ENCODE measurements at places on chromosomes 1 and 21. TPM values are rescaled to one million over a fixed set of nuclear protein-coding genes. Genes with fewer than 3 reads are reported as not detected.

GUCA2A gene
- not detected for total RNA-seq

BARHL2 gene
- 6.3 TPM for total RNA-seq

VASH2 gene
- 30.9 TPM for total RNA-seq

AJAP1 gene
- 5.8 TPM for total RNA-seq

AMY1C gene
- 0.81 TPM for total RNA-seq

DNA sequence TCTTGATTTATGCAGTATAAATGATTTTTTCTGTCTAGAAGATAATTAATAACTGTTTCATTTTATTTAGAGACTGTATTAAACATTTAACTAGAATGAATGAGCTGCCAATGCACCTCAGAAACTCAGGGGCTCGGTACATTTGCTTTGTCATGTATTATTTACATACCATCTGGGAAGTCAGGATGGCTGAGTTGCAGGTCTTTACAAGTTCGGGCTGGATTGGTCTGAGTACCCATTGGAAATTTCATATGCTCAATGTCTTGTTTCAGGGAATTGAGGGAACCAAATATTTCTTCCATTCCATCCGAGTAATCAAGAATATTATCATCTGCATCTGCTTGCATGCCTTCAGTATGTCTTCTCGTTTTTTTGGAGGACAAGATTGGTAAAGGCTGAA lies 221.7 kb downstream of the COL11A1 start:
- no peak for DNase-seq

GRCh38 chr1:237695878-237696277 lies 194.8 kb downstream of the ZP4 start:
- DNase-seq: no peak

DNA sequence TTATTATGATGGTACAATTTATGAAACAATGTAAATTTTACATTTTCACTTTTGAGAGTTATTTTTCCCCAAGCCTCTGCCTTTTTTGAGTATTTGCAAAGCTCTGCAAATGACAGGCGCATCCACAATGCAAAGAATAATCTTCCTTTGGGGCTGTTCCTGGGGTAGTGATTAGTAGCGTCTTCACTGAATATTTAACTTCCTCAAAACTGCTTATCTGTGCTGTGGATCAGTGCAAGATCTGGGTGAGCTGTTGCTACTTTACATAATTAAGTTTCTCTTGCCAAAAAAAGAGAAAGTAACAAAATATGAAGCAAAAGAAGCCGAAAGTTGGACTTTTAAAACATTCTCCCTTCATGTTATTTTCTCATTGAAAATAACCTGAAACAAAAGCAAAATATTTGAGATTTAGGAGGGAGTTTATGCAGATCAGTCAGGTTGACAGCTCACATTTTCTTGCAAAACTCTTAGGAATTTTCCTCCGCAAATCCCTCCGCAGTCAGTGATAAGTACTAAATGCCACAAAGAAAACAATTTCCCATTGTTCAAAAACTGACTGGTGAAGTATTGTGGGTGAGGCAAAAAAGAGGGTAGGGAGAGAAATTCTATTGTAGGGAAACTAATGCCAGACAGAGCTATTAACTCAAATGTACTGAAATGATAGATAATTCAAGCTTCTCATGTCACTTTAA lies 276.4 kb upstream of the B3GALT2 start:
- no peak for DNase-seq

DNA sequence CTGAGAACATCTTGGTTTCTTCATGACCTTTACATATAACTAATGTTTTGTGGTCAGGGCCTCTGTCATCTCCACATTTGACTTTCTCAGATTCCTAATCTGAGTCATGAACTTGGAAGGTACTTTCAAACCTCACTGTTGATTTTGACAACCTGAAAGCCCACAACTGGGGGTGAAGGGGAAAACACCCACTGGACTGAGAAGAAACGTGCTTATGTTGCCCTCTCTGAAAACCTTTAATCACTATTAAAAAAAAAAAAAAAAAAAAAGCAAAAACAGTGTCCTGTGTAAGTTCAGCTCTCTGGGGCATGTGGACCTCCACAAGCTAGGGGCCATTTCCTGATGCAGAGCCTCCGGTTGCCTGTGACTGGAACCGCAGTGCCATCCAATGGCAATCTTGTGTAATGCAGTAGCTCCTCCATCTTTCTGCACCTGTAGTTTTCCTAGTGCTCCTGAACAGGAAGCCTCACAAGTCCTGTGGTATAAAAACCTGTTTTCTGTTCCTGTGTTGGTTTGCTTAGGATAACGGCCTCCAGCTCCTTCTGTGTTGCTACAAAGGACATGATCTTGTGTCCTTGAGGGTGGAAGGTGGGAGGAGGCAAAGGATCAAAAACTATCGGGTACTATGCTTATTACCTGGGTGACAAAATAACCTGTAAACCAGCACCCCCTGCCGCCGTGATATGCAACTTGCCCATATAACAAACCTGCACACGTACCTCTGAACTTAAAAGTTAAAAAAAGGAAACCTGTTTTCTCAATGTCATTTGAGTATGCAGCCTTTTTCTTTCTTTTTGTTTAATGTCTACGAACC lies 124.5 kb downstream of the ZNF648 start:
- peak; percentile 79 for DNase-seq

GRCh38 chr1:29581256-29581655 lies 344.9 kb downstream of the PTPRU start:
- no peak for DNase-seq

- no peak for DNase-seq
Measured at GRCh38 chr1:20507248-20507563, 745 bp downstream of the MUL1 start.

DNA sequence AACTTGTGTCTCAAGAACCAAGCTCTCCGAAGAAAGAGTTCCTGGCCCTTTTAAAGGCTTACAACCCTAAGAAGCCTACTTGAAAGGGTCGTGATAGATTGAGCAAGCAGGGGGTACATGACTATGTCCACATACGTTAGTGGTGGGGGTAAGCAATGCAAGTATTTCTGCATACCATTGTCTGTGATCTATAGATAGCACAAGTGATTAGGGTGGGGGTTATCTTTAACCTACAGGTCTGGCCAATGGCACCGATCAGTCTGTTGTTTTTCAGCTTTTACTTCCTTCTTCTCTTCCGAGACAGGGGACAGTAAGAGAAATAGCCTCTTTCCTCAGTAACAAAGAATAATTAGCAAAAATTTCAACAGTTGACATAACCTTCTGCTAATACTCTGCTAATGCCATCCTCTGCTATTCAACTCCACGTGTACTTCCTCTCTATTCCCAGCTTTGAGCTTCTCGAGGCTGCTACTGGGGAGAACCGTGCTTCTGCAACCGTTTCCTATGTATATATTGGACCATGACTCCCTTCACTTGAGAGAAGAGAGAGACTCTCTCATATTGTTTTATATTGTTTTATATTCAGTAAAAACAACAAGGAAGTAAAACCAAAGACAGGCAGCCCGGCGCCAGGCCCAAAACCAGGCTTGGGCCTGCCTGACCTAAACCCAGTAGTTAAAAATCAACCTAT lies 727.7 kb upstream of the NCAM2 start:
- no peak for DNase-seq

DNA sequence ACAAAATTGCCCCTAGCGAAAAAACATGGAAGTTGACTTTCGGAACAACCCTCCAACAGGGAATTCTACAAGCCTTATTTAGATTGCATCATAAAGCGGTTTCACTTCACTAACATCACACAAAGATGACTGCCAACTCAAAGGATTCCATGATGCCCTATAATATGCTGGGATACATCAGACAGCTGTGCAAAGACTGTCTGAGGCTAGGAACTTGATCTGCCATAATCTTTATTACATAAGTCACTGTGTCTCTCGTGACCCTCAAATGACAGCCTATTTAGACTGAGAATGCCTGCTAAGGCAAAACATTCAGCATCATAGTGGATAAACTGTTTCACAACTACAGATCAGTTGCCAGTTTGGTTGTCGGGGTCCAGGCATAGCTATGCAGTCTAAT lies 23.8 kb downstream of the FH start:
- no peak for DNase-seq

GRCh38 chr1:227120826-227121225 lies 180.7 kb downstream of the COQ8A start:
- no peak for DNase-seq

DNA sequence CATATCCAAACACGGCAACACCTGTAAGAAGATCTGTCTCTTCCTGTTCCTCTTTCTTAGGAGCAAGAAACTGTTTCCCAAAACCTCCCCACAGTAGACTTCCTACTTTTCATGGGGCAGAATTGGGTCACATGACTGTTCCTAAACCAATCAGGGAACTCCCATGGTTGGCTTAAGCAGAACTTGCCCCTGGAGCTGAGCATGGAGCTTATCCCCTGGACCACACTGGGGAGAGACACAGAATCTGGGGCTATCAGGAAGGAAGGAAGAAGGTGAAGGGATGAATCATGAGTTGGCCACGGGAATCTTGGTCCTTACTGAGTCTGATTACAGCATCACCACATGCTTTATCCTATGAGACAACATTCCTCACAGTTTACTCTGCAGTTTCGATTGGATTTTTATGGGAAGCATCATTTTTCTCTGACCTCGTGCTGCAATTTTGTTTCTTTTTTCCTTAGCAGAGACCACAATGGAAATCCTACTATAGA lies 81.8 kb downstream of the CDC7 start:
- peak; percentile 56 for DNase-seq

DNA sequence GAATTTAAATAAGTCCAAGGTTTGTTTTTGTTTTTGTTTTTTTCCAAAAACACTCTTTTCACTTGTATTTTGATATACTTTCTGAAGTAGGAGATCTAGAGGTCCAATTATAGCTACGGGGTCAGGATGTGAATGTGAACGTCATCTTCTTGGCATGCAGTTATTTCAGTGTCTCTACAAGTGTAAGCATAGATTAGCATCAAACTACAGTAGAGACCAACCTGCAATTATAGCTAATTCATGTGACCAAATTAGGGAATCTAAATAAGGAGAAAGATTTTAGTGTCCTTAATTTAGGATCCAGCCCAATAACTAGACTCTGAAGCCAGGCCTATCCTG lies 107.3 kb upstream of the PALMD start:
- DNase-seq: no peak

GRCh38 chr1:175873290-175873935 lies 130.0 kb upstream of the TNR start:
- DNase-seq: no peak

DNA sequence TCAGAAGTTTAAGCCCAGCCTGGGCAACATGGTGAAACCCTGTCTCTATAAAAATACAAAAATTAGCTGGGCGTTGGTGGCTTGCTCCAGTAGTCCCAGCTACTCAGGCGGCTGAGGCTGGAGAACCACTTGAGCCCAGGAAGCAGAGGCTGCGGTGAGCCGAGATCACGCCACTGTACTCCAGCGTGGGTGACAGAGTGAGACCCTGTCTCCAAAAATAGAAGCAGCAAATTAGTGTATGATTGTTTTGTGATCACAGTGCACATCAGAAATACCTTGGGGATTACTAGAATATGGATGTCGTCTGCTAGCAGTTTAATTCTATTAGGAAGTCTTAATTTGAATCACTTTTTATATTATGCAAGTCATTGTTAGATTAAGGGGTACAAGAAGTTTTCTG lies 59.0 kb downstream of the ZBTB17 start:
- DNase-seq: no peak

DNA sequence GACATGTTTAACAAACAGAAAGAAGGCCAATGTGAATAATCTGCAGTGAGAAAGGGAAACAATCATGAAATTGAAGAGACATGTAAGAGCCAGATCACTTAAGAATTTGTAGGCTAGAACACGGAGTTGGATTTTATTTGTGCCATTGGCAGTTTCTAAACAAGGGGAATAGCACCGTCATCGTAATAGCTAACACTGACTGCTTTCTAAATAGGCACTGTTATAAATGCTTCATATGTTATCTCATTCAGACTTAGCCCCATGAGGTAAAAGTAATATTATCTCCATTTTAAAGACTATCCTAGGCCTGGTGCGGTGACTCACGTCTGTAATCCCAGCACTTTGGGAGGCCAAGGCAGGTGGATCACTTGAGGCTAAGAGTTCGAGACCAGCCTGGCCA lies 12.1 kb downstream of the C1orf185 start:
- no peak for DNase-seq

- no peak for DNase-seq
Measured at GRCh38 chr1:22341791-22342605, 109.7 kb upstream of the ZBTB40 start.

All from testis (tissue), 5 donors.